ENCODE measurements at places on chromosomes 2 and 18. TPM values are rescaled to one million over a fixed set of nuclear protein-coding genes. Genes with fewer than 3 reads are reported as not detected.

GRCh38 chr2:38146907-38147307, 71.0 kb upstream of the CYP1B1 start:
- peak; percentile 97 for DNase-seq

DNA sequence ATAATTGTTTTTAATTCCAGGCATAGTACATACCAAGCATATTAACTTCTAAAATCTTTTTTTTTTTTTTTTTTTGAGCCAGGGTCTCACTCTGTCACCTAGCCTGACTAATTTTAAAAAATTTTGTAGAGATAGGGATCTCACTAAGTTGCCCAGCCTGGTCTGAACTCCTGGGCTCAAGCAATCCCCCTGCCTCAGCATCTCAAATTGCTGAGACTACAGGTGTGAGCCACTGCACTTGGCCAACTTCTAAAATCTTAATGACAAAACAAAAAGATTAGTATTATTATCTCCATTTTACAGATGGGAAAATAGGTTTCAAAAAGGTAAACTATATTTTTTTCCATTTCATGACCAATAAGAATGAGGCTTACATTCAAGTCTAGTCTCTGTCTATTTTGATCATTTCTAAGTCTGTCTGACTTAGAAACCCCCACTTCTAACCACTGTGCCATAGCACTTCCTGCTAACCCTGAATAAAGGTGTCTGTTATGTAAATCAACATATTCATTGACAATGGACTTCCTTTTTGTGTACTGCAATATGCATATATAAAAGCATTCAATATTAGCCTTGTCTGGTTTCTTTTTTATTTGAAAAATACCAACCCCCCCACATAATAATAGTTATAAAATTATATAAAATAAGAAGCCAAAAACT, 28.7 kb upstream of the ZEB2 start:
- DNase-seq = no peak

- DNase-seq = no peak
Observed at GRCh38 chr2:216882876-216883275, 23.0 kb upstream of the TNP1 start.

DNA sequence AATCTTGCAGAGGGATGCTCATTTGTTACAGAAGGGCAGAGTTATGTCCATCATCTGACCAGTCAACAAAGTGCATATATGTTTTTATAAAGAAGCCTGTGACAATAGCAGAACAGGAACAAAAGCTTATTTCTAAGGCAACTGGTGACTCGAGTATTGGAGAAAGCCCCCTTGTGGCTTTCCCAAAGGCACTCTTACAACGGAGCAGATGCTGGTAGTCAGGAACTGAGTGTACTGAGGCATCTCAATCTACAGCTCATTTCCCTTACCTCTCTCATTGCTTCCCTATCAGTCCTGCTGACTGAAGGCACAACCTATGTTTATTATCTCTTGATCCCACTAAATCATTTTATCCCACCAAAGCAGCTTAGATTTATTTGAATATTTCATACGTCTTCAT, 557.1 kb upstream of the CHAC2 start:
- no peak for DNase-seq

DNA sequence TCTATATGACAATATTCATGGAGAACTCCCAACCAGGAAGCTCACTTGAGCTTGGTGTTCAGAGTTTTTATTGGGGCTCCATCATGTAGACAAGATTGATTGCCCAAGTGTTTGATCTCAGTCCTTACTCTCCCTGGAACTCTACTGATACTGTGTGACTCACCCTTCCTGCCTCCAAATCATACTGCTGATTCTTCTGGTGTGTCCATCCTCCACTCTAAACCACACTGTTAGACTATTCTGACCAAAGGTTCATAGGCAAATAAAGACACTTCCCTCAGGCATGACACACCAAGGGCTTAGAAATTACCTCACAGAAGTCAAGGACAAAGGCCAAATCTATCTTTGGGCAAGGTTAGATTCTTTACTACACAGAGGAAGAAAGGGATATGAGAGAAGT, 107.9 kb upstream of the CDH20 start:
- no peak for DNase-seq

- DNase-seq = peak; percentile 15
Observed at GRCh38 chr2:112257575-112257974, 2.7 kb upstream of the ZC3H8 start.

GRCh38 chr2:30108851-30109250, 38.0 kb upstream of the YPEL5 start:
- no peak for DNase-seq

GRCh38 chr2:62292190-62292589, 96.3 kb downstream of the B3GNT2 start:
- DNase-seq = no peak

- peak; percentile 94 for DNase-seq
Observed at GRCh38 chr2:231696004-231696367, 12.3 kb upstream of the PTMA start.

GRCh38 chr2:229409751-229410181, 138.7 kb upstream of the PID1 start:
- no peak for DNase-seq

GRCh38 chr2:99856119-99856518, 286.3 kb downstream of the AFF3 start:
- no peak for DNase-seq

DNA sequence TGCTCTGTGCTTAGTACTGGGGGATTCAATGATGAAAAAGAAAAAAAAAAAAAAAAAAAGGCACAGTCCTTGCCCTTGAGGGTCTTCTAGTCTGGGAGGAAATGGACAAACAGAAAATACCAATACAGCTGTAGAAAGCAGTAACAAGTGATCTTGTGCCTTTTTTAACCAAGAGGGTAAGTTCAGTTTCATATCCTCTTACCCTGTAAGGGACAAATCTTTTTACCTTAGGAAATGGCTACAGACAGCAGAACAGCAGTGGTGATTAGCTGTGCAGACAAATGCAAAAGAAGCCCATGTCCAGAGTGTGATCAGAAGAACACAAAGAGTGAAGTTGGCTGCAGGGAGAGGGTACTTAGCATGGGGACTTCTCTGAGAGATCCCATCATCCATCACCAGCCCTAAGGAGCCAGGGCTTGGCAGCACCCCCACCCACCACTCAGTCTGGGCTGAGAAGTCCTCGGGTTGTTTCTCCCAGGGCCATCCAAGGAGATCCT, 102.9 kb downstream of the ALPK2 start:
- DNase-seq = no peak

DNA sequence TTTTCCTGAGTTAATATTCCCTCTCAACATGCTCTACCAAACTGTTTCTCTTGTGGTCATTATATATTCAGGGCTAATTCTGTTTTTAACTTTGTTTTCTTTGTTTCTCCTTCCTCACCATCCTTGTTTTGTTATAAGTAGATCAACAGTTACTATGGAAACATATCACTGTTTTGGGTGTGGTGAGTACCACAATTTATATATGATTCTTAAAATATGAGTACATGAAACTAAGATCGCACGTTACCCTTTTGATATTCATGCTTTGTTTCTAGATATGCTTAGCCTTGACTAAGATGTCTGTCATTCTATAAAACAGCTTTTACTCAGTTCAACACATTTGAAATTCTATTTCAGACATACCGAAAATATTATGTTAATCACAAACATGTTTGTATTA, 232.3 kb upstream of the ITGA4 start:
- no peak for DNase-seq

DNA sequence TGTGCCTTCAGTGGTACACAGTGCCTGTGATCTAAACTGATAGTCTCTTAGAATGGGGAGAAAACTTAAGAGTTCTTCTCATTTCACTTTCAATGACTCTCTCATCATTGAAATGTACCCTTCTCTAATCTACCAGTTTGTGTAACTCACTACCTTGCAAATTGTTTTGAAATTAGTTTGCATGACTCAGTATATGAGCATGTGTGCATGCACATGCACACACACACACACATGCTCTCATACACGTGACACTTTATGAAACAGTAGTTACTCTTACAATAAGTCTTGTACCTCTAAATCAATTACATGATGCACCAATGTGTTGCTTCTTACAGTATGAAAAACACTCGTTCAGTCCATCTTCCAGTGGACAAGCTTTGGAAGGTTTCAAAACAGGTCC, 10.6 kb downstream of the LYPD6B start:
- peak; percentile 60 for DNase-seq

GRCh38 chr18:26553943-26554342, 5.6 kb upstream of the KCTD1 start:
- DNase-seq = no peak

DNA sequence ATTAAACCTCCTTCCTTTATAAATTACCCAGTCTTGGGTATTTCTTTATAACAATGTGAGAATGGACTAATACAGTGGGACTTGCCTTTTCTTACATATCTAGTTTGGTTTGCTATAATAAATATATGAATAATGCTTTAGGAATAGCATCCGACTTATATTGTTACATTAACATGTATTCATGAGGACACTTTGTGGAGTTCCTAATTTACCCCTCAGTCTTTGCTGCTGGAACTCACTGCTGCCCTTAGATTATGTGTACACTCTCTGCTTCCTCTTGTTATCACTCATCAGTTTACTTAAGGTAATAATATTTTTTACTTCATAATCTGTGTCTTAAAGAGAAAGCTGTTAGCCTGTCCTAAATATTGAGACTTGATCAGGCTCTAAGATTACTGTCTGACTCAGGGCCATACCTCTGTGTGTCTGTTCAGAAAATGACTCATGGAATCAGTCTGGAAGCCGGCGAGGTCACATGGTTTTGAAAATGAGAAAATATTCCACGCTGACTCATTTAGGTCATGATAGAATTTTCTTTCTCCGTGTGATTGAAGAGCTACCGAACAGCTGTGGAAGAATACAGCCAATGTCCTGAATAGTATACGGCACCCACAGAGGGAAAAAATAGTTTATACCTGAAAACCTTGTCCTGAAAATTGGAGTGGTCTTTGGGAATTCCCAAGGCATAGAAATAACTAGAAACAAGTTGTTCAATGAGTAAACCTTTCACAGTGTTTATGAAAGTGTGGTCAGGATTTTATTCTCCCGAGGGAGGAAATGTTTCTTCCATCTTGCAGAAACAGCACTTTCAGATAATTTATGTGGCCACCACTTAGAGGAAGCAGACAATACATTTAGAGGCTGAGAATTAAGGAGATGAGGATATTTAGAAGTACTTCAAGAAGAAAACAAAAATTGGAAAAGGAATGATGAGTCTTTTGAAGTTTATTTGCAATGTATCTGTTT, 156.4 kb downstream of the DSEL start:
- DNase-seq = peak; percentile 87

DNA sequence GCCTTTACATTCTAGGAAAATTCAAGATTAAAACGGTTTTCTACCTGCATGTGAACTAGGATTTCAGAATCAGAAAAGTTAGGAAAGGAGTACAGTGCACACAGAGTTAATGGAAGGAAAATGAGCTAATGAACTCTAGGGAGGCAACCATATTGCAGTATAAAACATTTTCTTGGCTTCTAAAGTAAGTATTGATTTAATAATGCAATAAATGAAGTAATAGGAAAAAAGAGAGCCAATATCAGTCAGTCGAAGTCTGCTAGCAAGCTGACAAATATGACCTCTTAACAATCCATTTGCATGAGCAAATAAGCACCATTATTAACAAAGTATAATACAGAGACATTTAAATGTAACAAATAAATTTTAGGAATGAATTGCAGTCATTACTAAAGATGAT, 80.2 kb upstream of the COL3A1 start:
- DNase-seq = no peak

DNA sequence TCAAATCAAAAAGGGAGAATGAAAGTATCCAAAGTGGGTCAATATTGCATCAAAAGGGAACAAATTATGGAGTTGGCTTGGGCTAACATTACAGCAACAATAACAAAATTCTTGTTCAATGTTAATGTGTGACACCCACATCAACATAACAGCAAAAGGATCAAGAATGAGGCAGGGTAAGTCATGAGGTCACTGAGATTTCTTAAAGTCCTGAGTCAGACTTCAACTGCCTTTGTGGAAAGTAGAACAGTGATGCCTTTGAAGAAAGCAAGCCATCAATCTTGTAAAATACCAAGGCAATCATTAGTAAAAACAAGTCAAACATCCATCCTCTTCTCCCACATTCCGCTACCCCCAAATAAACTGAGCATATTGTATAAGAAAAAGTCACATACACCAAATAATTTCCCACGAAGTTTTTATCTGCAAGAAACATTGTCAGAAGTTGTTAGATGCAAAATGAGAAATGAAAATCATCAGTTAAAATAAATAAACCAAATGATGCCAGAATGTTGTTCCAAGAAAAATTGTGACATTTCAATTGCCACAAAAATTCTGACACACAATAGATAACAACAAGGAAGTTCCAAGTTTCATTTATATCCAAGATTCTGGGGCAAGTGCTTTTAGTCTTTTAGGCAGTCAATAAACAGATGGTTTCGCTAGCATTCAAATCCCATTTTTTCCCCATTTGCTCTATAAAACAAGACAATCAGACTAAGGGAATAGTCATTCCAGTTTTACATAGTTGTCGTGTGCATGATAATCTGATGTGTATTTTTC, 216.1 kb upstream of the SETBP1 start:
- DNase-seq = peak; percentile 17

DNA sequence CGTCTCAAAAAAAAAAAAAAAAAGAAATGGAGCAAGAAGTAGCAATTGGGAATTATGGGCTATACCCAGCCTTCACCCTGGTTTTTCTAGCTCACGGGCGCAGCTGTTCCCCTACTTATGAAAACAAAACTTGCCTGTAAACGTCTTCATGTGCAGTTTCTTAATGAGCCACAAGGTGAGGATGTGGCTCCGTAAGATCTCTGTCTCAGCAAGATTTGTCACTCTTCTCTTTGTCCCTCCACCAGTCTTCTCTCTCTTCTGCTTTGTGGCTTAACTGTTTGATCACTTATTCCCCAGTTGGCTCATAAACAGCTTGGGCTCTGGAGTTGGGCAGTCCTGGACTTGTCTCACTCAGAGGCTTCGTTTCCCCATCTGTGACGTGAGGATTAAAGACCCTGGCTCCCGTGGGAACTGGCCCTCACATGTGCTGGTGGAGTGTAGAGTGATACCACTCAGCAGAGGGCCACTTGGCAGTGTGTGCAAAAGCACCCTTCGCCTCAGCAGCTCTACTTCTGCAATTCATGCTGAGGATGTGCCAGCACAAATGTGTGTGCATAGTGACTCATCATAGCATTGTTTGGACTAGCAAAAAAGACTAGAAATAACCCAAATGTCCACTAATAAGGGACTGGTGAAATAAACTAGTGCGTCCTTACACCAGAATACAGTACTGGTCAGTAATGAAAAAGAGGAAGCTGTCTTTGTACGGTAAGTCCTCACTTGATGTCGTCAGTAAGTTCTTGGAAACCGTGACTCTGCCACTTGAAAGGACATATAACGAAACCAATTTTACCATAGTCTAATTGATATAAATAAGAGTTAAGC, 8.7 kb downstream of the CEP68 start:
- peak; percentile 78 for DNase-seq

The GATA6 gene
- total RNA-seq = 3.3 TPM

The CFAP65 gene
- 0.12 TPM for total RNA-seq

The KCTD18 gene
- 16.7 TPM for total RNA-seq

The TCF4 gene
- 89.8 TPM for total RNA-seq

The FAM228B gene
- total RNA-seq = 3.5 TPM

The CCBE1 gene
- total RNA-seq = 9.0 TPM

The TCF7L1 gene
- 0.39 TPM for total RNA-seq

Measured in RPMI7951 (cell line).